ENCODE measurements at places on chromosomes 4 and X. TPM values are rescaled to one million over a fixed set of nuclear protein-coding genes. Genes with fewer than 3 reads are reported as not detected.

DNA sequence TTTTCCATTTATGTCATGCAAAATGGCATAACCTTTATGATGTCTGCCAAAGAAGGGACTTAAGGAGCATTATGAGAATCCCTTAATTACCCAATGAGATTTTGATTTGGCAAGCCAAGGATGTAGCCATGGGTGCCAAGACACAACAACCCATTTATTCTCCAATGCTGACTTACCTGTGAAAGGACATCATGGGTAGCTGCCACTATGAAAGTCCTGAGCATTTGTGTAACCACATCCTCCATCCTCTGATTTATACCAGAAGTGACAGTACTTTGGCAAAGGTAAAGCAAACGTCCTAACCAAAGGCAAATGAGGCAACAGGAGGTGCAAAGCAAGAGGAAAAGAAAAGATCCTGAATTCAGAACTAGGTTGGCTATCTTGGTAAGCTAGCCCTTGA is 87.3 kb upstream of the EMCN start:
- DNase-seq: no peak

GRCh38 chr4:7699031-7699430 is 240.6 kb downstream of the AFAP1 start:
- no peak for DNase-seq

Gene DCLK2
- total RNA-seq: 2.0 TPM

Gene TMEM35A
- total RNA-seq: 3.1 TPM

Data from pulmonary artery endothelial cell (primary cell).